Peyer's patch (tissue), 4 donors: ENCODE measurements at places on chromosomes 6 and 20. TPM values are rescaled to one million over a fixed set of nuclear protein-coding genes. Genes with fewer than 3 reads are reported as not detected.

MED20 gene
- total RNA-seq = 6.6 TPM

WFDC10B gene
- not detected for total RNA-seq

OR12D3 gene
- not detected for total RNA-seq

PBOV1 gene
- not detected for total RNA-seq

CST5 gene
- not detected for total RNA-seq

RUNX2 gene
- 1.4 TPM for total RNA-seq

- no peak for DNase-seq
- no peaks in the 10 kb centered on the region for H3K27me3 ChIP-seq
Observed at GRCh38 chr20:9572670-9573069, 58.3 kb downstream of the LAMP5 start.

GRCh38 chr6:139249395-139249794, 42.4 kb downstream of the TXLNB start:
- no peak for DNase-seq
- no peaks in the 10 kb centered on the region for H3K36me3 ChIP-seq
- no peaks in the 10 kb centered on the region for H3K27me3 ChIP-seq
- no peaks in the 10 kb centered on the region for H3K4me1 ChIP-seq
- no peak overlapping the region for H3K4me3 ChIP-seq

GRCh38 chr6:18350712-18351111, 36.4 kb upstream of the RNF144B start:
- H3K36me3 ChIP-seq = no peaks in the 10 kb centered on the region
- DNase-seq = no peak
- H3K4me1 ChIP-seq = no peaks in the 10 kb centered on the region
- H3K4me3 ChIP-seq = no peak overlapping the region

DNA sequence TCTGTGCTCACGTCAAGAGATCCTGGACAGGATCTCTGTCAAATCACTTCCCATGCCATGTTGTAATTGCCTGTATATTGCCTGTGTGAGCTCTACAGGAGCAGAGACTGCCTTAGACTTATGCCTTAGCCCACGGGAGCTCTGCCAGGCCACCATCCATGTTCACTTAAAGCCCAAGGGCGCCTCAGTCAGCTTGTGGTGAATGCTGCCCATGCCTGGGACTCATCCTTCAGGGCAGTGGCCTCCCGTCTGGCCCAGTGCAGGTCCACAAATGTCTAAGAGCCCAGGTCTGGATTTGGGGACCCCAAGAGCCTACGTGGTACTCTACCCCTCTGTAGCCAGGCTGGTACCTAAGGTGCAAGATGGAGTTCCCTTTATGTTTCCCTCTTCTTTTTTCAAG, 22.4 kb upstream of the BPIFA2 start:
- no peaks in the 10 kb centered on the region for H3K4me1 ChIP-seq
- no peak overlapping the region for H3K4me3 ChIP-seq
- H3K27me3 ChIP-seq = no peaks in the 10 kb centered on the region
- H3K36me3 ChIP-seq = no peaks in the 10 kb centered on the region
- DNase-seq = no peak
- H3K27ac ChIP-seq = no peak overlapping the region

GRCh38 chr20:47043086-47043485, 148.4 kb downstream of the EYA2 start:
- no peak for DNase-seq
- H3K4me3 ChIP-seq = no peak overlapping the region
- no peak overlapping the region for H3K27ac ChIP-seq

DNA sequence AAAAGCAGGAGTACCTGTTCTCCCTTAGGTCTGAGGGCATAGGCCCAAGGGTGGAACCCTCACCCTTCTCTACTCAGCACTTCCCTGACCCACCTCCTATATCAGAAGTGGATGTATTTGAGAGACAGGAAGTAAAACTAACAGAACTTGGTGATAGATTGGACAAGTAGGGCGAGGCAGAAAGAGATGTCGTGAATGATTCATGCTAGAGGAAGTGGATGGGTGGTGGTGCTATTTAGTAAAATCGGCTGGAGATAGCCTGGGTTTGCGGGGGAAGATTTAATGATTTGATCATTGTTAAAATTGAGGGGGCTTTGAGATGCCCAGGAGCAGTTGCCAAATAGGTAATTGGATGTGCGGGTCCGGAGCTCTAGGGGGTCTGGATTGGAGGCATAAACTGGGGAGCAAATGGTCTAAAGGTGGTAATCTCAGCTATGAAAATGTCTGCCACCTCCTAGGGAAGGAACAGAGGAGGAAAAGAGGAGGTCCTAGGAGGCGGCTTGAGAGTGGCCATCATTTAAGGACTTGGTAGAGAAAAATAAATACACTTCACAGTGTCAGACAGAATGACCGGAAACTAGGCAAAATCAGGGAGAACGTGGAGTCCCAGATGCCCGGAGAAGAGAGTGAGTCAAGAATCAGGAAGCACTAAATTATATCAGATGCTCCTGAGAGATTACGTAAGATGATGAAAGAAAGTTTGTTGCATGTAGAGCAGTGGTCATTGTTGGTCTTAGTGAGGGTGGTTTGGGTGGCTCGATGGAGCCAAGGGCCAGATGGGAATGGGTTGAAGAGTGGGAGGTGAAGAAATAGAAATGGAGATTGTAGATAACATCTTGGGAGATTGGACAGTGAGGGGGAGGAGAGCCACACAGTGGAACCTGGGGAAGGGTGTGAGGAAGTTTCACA, 142.0 kb downstream of the CEP57L1 start:
- no peak overlapping the region for H3K27ac ChIP-seq
- H3K27me3 ChIP-seq = no peaks in the 10 kb centered on the region
